ENCODE measurements at places on chromosomes 3 and 15.

GRCh38 chr3:43022121-43022520 lies 43.0 kb downstream of the GASK1A start:
- no peak for DNase-seq

DNA sequence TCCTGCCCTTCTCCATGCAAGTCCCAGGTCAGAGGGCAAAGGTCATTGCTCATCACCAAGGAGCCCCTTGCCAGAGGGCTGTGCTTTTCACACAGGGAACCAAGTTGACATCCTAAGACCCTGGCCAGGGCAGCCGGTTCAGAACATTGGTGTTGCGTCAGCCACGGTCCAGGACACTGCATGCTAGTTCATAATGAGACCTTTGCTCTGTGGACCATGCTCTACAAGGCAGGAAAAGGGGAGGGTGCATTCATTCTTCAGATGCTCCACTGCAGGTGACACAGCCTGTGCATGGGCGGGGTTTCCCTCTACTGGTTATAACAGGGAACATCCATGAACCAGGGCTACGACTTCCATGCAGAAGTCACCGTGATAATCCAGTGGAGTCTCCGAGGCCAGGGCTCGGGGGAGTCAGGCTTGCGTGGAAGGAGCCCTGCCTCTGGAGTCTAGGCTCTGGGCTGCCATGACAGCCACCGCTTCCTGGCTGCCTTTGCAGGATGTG lies 81.6 kb downstream of the OCA2 start:
- DNase-seq, result no peak

DNA sequence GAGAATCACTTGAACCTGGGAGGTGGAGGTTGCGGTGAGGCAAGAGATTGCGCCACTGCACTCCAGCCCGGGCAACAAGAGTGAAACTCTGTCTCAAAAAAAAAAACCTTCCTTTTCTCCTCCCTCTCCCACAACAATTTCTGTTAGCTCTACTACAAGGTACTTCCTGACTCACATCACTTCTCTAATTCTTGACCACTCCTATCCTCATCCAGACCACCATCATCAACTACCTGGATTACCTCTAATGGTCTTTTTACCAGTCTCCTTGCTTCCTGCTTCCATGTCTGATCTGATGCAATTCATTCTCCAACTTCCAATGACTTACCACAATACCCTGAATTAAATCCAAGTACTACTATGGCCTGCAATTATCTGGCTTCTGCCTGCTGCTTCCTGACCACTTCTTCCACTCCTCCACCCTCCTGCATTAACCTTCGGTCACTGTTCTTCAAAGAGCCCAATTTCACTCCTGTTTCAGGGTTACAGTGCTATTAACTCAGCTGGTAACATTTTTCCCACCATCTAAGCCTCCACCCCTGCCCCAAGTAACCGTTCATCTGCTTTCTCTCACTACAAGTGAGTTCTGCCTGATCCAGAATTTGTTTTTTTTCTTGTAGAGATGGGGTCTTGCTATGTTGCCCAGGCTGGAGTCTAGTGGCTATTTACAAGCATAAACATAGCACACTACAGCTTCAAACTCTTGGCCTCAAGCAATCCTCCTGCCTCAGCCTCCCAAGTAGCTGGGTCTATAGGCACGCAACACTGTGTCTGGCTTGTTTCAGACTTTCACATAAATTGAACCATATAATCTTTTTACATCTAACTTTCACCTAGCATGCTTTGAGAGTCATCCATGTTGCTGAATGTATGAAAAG lies 27.8 kb downstream of the DCAF1 start:
- no peak for DNase-seq

GRCh38 chr3:158026236-158026635 lies 80.0 kb downstream of the SHOX2 start:
- DNase-seq, result no peak

GRCh38 chr3:122405015-122405414 lies 10.8 kb downstream of the WDR5B start:
- no peak for DNase-seq

GRCh38 chr15:96365781-96366525 lies 35.5 kb downstream of the NR2F2 start:
- DNase-seq, result no peak

DNA sequence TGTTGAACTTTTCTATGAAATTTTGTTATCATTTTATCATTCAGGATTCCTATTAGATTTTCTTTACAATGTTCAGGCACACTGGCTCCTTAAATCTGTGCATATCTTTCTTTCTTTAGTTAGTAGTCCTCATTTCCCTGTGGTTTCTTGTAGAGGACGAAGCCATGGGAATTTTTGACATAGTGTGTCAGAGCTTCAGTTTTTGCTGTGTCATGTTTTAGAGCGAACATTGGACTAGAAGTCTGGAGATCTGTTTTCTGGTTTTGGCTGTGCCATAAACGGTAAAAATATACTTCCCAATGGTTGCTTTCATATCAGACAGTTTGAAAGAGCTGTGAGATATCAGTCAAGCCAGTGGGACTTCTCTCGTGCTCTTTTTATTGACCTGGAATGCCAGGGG lies 105.2 kb downstream of the CHCHD4 start:
- DNase-seq, result no peak

- DNase-seq, result peak; percentile 29
Measured at GRCh38 chr3:17329927-17330326, 412.5 kb downstream of the TBC1D5 start.

- peak; percentile 25 for DNase-seq
Measured at GRCh38 chr3:50154476-50154839, 666 bp upstream of the SEMA3F start.

DNA sequence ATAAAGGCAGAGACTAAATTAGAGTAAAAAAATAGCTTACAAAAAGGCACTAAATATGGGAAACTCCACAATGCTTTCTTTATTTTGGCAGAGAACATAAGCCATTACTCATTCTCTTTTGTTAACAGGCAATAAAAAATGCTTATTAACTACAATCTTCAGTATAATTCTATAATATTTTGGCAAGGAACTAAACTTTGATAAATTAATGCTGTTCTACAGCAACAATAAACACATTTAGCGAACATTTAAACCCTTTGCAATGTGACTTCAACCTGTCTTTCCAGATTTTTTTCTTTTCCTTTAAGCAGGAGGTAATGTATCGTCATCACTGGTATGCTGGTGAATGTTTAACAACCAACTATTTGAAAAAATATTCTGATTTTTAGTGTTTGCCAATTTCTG lies 42.2 kb upstream of the POU1F1 start:
- no peak for DNase-seq

Data from suppressor macrophage (primary cell).